ENCODE measurements at places on chromosomes 2 and 18.

- no peak for DNase-seq
These were observed 3.5 kb downstream of the ACSL3 start for GRCh38 chr2:222864296-222864695.

- DNase-seq: no peak
These were observed 2.8 kb downstream of the COL6A3 start for GRCh38 chr2:237411092-237411601.

DNA sequence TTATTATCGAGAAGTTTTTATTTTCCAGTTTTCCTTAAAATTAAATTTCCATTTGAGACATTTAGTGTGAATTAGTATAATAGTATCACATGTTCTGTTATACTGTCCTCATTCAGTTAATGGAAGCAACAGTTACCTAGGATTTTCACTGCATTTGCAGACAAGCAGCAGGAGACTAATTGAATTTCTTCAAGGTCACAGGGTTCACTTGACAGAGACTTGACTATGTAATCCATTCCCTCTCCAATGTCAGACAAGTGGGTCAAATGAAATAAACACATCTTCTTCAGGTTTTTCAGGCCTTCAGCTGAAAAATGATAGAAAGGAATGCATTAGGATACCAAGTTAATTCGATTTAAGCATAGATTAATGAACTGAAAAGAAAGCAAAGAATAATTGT is 26.7 kb downstream of the NLRC4 start:
- DNase-seq: no peak

DNA sequence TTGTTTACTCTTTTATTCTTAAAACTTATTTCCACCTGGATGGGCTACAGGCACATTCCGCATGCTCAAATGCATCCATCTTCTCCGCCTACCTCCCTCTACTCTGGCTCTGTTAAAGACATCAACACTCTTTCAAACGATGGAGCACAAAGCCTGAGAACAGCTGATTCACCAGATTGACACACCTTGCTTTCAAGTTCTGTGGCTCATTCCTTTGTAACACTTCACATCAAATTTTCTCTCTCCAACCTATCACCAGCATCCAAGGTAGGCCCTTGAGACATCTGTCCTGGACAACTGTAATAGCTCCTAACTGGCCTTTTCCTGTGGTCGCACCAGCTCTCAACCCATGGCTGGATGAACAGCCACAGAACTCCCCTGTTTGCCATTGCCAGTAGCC is 274.5 kb downstream of the BCL11A start:
- no peak for DNase-seq

DNA sequence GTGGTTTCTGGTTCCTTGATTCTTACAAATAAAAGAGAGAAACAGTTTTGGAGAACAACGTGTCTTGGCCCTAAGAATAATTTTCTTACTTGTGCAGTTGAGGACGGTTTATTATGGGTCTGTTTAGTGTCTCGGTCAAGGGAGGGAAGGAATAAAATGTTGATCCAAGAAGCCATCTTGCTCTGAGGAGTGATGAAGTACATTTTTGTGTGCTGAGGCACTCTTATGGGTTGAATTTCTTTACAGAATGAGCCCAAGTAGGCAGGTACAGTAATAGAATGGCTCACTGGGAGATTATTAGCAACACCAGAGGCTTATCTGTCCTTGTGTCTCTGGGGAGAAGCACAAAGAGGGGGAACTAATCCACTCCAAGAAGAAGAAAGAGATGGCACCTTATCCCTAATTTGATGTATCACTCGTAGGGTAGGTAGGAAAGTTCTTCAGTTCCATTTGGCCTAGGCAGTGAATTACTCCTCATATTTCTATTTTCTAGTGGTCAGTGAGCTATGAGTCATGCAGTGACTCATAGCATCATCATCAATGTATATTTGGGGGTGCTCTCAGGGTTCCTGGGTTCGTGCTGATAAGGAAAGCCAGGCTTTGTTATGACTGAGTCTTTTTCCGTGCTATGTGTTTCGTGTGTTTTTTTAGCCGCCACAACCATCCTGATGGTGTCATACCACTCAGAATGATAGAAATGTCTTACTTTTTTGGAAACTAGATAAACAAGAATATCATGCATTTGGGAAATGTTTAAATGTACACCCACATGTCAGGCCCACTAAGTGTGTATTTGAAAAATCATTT is 250.1 kb upstream of the CTAGE1 start:
- DNase-seq: no peak

DNA sequence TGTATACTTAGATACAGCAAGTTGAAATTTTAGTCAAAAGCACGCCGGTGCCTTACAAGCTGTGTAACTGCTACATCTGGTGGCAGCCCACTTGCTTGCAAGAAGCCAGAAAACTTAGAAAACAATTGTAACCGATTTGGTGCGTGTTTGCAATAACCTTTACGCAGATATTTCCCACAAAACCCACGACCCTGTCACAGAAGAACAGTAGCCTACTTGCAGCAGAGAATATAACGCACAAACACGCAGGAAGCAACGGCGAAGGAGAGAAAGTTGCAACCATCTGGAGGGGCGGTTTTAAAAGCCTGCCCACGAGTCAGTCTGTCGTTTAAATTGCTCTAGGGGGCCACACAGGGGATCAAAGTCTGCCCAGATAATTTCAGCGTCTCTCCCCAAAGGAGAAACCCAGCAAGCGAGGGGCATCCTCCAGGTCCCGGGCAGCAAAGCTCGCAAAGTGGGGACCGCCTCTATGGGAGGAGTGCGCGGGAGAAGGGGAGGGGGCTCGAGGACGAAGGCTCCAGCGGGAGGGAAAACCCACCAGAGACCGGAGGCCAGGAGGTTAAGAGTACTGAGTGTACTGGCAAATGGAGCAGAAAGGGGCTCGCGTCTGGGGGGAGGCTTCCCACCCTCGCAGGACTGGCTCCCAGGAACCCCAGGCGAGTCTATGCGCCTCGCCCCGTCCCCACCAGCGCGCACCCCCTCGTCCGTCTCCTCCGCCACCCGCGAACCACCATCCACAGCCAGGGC is 1.1 kb downstream of the TLK1 start:
- DNase-seq: peak; percentile 27

DNA sequence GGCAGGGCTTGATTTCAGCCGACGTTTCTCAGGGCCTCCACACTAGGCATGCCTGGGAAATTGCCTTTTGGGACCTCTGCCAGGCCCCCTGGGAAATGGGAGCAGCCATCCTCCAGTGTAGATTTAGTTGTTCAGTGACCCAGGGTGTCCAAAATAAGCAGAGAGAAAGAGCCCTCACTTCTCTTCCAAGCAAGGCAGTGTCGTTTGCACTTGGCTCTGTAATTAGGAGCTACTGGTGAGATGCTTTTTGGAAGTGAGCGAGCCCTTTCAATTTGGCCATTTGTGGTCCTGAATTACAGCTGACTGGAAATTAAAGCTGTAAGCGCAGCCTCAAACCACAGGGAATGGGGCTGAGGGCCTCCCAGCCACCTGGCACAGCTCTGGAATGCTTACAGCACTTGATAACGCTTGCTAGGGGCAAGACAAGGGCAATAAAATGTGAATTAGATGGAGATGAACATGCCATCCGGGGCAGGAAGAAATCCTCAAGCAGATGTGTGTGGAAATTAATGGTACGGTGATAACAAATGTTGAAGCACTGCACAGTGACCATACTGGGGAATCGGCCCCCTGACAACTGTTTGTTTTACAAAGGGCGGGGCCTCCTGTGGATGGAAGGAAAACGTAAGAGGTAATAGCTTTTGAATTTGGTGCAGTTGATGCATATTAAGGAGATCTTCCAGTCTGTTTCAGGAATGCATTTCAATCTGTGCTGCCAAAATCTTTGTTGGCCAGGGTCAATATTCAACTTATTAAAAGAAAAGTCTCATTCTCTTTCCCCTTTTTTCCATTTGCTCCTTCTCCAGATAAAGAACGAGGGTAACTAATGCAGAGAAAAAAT is 173.1 kb downstream of the UXS1 start:
- no peak for DNase-seq

- DNase-seq: no peak
These were observed 64.7 kb downstream of the AGAP1 start for GRCh38 chr2:235558572-235558971.

DNA sequence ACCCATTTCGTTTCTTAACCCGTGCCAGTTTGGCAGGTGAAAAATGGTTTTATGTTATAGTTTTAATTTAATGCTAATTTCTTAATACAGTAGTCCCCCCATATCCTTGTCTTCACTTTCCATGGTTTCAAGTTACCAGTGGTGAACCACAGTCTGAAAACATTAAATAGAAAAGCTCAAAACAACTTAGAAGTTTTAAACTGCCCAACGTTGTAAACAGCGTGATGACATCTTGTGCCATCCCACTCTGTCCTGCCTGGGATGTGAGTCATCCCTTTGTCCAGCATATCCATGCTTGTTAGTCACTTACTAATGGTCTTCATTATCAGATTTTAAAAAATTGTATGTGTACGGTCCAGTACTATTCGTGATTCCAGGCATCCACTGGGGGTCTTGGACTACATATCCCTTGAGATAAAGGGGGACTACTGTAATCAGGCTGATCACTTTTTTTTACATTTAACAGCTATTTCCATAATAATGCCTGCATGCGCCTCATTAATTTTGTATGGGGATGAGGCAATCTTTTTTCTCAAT is 31.9 kb downstream of the SLC66A3 start:
- DNase-seq: no peak

DNA sequence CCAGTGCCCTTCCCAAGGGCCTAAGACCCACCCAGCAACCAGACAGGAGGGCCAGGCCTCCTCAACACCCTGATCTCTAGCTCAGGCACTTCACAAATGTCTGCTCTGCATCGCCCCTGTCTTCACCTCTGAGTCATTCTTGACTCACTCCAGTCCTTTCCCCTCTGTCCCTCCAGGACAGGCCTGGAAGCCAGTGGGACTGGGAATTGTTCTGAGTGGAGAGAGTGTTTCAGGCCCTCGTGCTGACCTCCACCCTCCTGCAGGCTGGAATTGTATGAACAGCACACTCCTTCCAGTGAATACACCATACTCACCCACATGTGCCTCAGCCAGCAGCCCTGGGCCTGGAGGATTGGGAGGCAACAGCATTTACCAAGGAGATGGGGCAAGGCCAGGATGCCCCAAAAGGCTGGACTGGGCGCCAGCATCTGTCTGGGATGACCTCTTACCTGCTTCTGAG is 304.2 kb downstream of the CYP26B1 start:
- no peak for DNase-seq

GRCh38 chr18:48962252-48962993 is 11.7 kb upstream of the SMAD7 start:
- no peak for DNase-seq

DNA sequence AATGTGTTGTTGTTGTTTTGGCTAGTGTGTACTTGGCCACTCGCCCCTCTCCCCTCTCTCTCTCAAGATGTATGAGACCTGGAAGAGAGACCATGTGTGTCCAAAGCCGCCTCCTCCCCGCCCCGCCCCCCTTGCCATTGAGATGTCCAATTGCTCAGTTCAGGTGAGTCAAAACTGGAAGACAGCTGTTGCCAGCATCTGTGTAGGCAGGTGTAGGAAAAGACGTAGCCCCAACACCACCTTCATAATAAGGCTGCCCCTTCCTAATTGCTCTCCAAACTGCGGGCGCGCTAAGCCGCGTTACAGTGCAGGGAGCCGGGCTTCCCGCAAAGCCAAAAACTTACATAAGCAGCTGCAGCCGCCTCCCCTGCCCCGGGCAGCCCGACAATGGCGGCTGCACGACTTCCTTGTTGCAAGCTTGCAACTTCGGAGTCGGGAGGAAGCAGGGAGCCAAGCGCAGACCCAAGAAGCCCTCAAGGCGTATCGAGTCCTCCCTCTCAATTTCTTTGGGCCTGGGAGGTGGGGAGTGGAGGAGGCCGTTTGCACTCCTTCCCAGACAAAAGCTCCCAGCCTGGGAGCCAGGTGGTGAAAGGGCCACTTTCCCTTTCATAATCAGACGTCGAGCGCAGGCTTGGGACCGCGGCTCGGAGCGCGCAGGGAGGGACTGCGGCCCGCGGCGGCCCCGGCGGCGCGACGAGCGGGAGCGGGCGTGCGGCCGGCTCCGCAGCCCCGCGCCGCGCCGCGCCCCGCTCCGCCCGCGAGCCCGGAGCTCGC is 882 bp downstream of the ZBTB14 start:
- DNase-seq: peak; percentile 33

DNA sequence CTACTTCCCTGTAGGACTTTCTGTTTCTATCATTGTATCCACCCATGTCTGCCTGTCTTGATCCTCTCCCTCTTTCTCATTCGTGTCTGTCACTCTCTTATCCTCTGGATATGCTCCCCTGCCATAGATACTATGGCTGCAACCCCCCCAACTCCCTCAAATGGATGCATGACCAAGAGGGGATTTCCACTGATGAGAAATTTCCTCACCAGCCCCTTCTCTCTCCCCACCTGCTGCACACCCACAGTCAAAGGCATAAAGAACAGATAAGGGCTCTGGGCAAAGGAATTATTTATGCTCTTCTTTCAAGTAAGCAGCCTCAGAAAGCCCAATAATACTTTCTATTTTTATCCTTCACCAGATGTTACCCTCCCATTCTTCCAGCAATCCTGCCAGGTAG is 121.3 kb downstream of the FOXI3 start:
- no peak for DNase-seq

DNA sequence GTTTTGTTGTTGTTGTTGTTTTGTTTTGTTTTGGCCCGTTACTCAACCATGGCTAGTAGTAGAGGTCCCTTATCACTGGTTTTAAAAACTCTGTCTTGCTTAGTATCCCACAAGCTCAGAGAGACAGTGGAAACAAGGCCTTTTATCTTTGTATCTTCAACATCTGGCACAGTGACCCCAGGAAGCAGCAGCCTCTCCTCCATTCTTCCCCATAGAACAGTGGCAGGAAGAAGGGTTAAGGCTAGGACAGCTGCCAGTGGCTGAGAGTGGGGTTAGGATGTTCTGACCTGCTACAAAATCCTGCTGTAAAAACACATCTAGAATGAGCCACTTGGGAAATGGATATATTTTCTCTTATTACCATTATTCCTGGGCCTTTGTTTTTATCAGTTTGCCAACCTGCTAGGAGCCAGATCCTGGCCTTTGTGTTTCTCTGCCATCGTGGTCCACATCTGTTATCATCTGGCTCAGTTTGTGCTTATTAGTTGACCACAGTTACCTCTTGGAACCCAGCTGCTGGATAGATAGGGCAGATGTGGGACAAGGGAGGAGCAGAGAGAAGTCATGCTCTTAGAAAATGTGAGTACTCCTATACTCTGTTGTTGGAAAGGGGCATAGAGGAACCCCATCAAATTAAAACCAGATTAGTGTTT is 246.8 kb downstream of the AGPS start:
- DNase-seq: no peak

GRCh38 chr2:224429441-224429810 is 27.5 kb upstream of the FAM124B start:
- DNase-seq: no peak

GRCh38 chr2:128196471-128196931 is 105.5 kb downstream of the UGGT1 start:
- no peak for DNase-seq

GRCh38 chr2:118667964-118668363 is 179.5 kb downstream of the EN1 start:
- DNase-seq: no peak

GRCh38 chr2:134021830-134022524 is 231.9 kb upstream of the MGAT5 start:
- no peak for DNase-seq

- DNase-seq: no peak
These were observed 307.5 kb downstream of the C1D start for GRCh38 chr2:67755156-67755882.

Data from stimulated activated CD4-positive, alpha-beta T cell treated with anti-CD3 and anti-CD28 coated beads, Interleukin-15, amount 100 ng/mL, for 1 hour (primary cell).